ENCODE measurements at places on chromosomes 16 and 17.

GRCh38 chr16:68335175-68335574 lies 24.4 kb downstream of the PRMT7 start:
- no peak for DNase-seq

DNA sequence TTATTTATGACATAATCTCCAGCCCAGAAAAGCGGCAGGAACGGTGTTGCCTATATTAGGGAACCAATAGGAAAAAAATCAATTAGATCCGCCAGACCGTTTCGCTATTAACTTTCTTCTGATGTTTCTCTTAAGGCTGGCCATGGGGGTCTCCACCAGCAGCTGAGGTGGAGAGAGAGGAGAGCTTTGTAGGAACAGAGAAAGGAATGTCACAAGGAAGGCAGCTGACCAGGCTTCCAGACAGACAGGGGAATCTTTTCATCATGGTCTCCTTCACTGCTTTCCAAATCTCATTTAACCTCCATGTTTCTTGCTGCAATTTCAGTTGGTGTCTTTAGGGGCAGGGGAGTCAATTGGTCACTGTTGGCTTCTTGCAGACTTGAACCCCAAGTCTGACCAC lies 8.9 kb upstream of the SEZ6 start:
- DNase-seq = no peak

DNA sequence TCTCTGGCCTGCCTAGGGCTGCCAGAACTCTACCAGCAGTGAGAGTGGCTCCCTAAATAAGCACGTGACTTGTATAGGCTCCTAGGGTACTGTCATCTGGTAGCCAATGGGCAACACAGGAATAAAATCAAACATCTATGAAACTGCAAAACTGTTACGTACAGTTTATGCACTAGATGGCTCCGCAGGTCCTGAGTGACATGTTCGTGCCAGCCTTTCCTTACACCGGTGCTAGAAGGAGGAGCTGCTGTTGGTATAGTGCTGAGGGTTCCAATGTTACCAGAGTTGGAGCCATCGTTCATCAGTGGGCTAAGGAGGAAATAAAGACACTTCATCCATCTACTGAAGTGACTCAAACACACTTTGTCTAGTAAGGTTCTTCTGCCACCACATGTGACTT lies 63.2 kb upstream of the TRAP1 start:
- no peak for DNase-seq

DNA sequence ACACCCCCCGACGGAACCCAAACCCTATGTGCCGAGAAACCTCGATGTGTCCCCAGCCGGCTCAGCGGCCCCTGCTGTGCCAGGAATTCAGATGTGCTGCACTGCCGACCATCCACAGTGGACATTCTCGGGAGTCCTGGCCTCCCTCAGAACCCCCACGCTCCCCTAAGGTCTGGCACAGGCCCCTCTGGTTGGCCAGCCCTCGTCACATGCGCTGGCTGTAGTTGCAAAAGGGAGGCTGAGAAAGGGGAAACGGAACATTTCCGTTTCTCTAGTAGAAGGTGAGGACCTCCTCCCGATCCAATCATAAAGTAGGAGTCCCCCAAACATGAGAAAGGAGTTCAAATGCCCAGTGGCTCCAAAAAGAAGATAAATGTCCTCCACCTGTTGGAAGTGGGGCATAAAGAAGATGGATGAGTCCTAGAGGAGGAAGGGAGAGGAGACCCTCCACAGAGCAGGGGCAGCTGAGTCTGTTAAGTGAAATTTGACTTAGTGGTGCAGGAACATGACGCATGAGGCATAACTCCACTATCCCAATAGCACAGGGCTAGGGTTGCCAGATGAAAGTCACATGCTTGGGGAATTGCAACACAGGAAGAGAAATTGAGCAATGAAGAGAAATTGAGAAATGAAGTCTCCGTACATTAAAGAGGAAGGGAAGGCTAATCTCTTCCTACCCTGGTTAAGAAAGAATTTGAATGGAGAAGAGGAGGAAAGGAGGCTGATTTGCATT lies 49.3 kb upstream of the WSB1 start:
- no peak for DNase-seq

DNA sequence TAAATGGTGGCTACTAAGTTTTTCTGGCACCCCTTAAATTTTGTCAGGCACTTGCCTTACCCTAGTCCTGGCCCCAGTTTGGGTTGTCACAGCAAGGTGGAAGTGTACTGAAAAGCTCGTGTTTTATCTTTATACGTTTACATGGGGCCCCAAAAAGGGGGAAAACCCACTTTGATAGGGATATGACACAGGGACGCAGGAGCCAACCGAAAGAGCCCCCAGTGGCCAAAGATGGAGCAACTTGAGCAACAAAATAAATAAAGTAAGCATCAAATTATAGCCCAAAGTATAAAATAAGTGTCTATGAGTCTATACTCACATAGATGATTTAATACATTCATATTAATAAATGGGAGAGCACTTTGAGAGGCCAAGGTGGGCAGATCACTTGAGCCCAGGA lies 5.0 kb upstream of the CETP start:
- DNase-seq = no peak

GRCh38 chr17:10276436-10276835 lies 78.0 kb upstream of the GAS7 start:
- no peak for DNase-seq

DNA sequence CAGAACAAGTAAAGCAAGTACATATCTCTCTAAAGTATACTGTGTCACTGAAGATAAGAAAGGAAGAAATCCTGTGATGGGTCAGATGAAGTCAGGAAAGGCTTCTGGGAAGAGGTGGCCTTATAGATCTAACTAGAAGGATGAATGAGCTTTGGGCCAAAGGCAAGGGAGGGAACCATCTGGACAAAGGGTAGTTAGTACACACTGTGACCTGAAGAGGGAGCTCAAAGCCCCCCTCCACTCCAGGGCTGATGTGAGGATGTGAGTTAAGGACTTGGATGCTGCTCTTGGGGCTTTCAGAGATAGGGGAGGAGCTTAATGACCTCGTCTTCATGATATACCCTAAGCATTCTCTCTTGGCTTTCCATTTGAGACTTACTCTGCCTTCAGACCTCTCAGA lies 185.3 kb upstream of the CACNG3 start:
- DNase-seq = no peak

- DNase-seq = no peak
Observed at GRCh38 chr17:77571155-77571981, 387.1 kb upstream of the TNRC6C start.

GRCh38 chr17:54900457-54901229 lies at the start of gene TOM1L1:
TOM1L1 (plus strand) TSS chr17:54900852; CDS start chr17:54900866, 14 bp downstream.
- no peak for DNase-seq
